ENCODE measurements at places on chromosomes 7 and 10.
A peak's percentile ranks its signal among the peaks of the same experiment; 100 is the strongest.

DNA sequence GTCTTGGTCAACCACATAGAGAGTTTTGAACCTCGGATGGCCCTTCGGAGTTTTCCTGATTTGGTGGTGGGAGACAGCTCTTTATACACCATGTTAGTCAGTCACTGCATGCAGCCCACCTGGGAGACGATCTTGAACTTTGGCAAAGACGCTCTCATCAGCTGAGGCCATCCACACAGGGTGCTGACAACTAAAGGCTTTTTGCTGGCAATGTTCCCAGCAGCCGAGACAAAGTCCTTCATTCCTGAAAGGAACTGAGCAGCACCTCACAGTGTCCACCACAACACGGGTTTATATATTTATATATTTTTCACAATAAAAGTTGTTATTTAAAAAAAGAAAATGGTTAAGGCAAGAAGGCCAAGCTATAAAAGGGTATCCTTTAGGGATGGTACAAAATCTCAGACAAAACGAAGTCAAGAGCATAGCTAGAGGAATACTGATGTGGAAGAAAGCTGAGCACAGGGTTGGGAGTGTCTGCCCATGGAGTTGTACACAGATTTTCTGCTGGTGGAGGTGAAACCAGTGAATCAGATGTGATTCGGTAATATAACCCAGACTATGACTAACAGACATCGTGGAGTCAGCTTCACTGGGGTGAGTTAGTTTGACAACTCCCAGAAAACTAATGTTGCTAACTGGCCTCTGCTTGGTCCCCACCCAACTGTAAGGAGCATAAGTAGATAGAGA is 27.4 kb upstream of the CAPZA2 start:
- peak; percentile 42 for DNase-seq

- DNase-seq = no peak
Measured at GRCh38 chr7:142961595-142961972, 579 bp downstream of the KEL start.

DNA sequence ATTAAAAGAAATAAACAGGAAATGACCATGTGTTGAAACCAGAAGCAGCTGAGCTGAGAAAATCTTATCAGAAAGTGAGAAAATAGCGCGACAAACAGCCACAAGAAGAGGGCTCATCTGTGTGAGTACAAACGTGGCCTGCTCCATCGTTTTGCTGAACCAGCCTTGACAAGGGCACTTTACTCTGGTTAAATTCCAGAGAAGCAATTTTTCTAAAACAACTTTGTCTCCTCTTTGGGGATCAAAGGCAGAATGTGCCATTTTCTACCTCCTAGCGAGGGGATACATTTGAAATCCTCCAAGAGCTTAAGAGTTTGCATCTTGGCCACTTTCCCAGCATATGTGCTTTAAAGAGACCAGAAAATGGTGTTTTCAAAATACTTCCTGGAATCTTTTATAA is 51.3 kb upstream of the VIPR2 start:
- no peak for DNase-seq

GRCh38 chr10:5282137-5282536 is 82.6 kb upstream of the UCN3 start:
- DNase-seq = no peak

DNA sequence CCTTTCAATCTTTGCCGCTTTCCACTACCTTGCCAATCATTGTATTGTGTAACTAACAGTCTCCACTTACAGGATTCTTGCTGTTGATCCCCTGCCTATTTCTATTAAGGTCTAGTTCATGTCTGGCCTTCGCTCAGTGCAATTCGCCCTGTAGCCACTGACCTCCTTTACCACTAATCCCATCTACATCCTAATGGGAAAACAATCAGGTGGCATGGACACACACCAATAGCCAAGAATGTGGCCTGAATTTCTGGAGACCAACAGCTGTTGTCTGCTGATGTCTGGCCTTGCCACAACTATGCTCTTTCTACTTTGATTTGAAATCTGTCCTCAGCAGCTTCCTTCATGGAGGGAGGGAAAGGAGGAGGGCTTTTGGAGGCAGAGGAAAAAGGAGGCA is 546.2 kb downstream of the SORCS3 start:
- no peak for DNase-seq

- no peak for DNase-seq
Measured at GRCh38 chr7:157552295-157552993, 215.6 kb downstream of the DNAJB6 start.

GRCh38 chr10:127854769-127855590 is 37.8 kb downstream of the CLRN3 start:
- DNase-seq = no peak

DNA sequence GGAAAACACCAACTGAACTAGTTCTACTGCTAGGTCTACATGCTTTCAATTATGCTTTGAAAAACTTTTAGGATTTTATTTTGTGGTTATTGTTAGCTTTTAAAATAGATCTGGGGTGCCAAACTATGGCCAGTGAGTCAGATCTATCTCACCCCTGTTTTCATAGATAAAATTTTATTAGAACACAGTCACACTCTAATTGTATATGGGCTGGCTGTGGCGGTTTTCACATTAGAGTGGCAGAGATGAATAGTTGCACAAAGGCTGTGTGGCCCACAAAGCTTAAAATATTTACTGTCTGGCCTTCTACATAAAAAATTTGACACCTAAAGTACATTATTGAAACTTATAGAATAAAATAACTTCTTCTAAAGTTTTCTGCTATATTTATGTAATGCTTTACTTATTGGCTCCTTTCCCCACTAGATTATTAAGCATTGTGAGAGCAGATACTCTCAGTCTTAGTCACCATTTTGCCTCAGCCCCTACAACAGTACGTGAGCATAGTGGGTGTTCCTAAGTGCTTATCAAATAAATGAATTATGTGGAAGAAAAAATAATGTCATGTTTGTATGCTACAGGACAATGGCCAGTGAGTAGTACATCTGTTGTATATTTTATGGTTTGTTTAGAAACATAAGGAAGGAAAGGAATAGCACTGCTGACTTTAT is 5.4 kb upstream of the SUV39H2 start:
- peak; percentile 85 for DNase-seq

- DNase-seq = peak; percentile 98
Measured at GRCh38 chr10:90930971-90931871, 10.3 kb upstream of the ANKRD1 start.

DNA sequence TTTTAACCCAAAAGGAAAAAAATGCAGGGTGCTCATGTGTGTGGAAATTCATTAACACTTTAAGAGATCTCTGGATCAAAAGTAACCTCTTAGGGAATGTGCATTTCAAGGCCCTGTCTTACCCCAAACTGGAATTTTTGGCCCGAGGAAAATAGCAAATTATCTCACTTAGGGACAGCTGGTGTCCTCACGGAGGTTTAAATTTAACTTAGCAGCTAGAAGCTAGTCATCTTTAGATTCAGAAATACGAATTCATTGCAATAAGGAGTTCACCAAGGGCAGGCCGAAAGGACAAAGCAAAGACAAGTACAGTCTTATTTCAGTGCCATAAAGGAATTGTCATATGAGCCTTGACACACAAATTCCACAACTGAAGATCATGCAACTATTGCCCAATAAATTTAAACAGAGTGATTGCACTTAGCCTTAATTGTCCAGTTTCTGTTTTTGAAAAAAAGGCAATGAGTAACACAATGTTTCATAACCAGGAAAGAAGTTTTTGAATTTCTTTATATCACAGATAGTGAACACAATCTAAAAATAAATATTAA is 22.4 kb upstream of the SEMA3C start:
- DNase-seq = peak; percentile 89

GRCh38 chr7:107660381-107661080 is at the start of gene SLC26A4:
Gene SLC26A4 (plus strand): TSS chr7:107660828. CDS start chr7:107661642, 814 bp downstream.
- no peak for DNase-seq

- no peak for DNase-seq
Measured at GRCh38 chr10:79473496-79474095, 28.2 kb upstream of the ZCCHC24 start.

GRCh38 chr10:10758306-10758705 is 259.4 kb upstream of the CELF2 start:
- no peak for DNase-seq

GRCh38 chr7:2814946-2815874 is 28.9 kb downstream of the GNA12 start:
- DNase-seq = no peak

GRCh38 chr10:18404530-18404929 is 246.9 kb downstream of the NSUN6 start:
- DNase-seq = no peak

DNA sequence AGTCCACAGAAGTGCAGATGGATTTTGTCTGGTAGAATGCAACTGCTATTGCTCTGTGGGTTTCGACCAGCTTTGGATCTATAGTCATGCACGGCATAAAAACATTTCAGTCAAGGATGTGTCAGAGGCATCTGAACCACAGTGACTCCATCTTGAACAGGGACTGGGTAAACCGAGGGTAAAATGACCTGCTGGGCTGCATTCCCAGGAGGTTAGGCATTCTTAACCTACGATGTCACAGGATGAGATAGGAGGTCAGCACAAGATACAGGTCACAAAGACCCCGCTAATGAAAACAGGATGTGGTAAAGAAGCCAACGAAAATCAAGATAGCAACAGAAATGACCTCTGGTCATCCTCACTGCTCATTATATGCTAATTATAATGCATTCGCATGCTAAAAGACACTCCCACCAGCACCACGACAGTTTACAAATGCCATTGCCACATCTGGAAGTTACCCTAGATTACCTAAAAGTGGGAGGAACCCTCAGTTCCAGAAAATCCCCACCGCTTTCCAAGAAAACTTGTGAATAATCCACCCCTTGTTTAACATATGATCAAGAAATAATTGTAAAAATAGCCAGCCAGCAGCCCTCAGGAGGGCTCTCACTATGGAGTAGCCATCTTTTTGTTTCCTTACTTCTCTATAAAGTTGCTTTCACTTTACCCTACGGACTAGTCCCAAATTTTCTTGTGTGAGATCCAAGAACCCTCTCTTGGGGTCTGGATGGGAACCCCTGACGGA is 50.7 kb upstream of the CPXM2 start:
- DNase-seq = no peak

DNA sequence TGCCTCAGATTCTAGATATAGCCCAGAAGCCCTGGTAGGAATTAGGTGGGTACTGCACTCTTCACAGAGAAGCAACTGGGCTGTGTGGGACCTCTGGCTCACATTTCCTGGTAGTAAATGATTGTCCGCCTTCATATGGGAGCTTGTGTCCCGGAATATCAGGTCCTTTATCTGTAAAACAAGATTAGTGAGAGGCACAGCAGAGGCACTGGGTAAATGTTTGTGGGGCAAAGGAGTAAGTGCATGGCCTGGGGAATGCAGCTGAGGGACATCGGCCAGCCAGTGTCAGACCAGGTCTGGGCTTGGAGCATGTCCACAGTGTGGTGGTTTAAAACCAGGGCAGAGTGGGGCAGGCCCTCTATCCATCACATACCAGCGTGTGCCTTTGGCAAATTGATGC is 323.3 kb upstream of the ZMIZ1 start:
- DNase-seq = no peak

- DNase-seq = no peak
Measured at GRCh38 chr7:80257756-80258155, 123.1 kb downstream of the GNAI1 start.

GRCh38 chr7:44463169-44463808 is 27.2 kb downstream of the NUDCD3 start:
- DNase-seq = peak; percentile 39

GRCh38 chr10:22736134-22736533 is 21.8 kb upstream of the PIP4K2A start:
- DNase-seq = no peak

DNA sequence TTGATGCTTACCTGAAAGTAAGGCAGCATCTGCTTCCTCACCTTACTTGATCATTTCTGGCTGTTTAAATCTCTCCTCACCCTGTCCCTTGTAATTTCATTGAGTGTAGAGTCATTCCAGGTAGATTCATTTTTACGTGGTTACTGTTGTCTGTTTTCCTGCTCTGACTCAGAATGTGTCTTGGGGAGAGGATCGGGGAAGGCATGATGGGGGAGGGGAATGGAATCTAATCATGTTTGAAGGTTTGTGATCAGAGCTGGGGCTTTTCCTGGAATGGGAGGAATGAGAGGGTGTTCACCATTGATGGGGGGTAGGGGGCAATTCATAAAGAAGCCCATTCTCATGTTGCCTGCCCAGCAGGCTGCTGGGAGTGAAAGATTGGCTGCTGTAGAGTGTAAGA is 18.7 kb downstream of the SEC24C start:
- no peak for DNase-seq

DNA sequence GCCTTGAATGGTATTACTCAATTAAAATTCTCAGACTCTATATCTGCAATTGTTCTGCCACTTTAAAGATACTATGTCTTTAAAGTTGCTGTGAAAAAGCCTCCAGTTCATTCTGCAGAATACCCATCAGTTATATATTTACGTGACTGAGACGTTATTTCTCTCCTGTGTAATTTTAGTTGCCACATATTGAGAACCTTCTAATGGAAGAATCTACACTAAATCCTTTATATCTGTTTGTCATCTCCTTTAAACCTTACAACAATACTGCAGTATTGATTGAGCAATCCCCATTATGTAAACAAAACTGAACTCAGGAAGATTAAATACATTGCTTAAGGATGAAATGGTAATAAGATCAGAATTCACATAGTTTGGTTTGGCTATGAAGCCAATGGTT is 30.0 kb downstream of the GPR141 start:
- DNase-seq = no peak

GRCh38 chr10:59839576-59839975 is 66.8 kb downstream of the CCDC6 start:
- DNase-seq = peak; percentile 10

- DNase-seq = no peak
Measured at GRCh38 chr7:11749629-11750028, 82.4 kb downstream of the THSD7A start.

GRCh38 chr7:121447243-121447910 is 51.3 kb upstream of the FAM3C start:
- DNase-seq = peak; percentile 68

- DNase-seq = no peak
Measured at GRCh38 chr7:130914554-130915294, 180.7 kb upstream of the KLF14 start.

GRCh38 chr7:38950309-38950708 is 27.4 kb upstream of the POU6F2 start:
- peak; percentile 17 for DNase-seq

GRCh38 chr7:156494960-156495359 is 145.6 kb upstream of the RNF32 start:
- DNase-seq = no peak

- DNase-seq = no peak
Measured at GRCh38 chr10:121310151-121310711, 288.0 kb downstream of the FGFR2 start.

- DNase-seq = no peak
Measured at GRCh38 chr10:85609509-85609908, 757.1 kb downstream of the GRID1 start.

DNA sequence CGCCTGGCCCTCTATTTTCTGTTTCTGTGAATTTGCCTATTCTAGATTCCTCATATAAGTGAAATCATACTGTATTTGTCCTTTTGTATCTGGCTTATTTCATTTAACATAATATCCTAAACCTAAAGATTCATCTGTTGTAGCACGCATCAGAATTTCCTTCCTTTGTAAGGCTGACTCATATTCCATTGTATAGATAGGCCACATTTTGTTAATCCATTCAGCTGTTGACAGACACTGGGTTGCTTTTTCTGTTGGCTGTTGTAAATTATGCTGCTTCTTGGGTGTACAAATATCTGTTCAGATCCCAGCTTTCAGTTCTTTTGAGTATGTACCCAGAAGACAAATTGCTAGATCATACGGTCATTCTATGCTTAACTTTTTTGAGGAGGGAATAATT is 28.8 kb upstream of the CUL1 start:
- peak; percentile 8 for DNase-seq

GRCh38 chr7:130740606-130741005 is 6.6 kb upstream of the KLF14 start:
- no peak for DNase-seq
